Mesangial cell (primary cell): ENCODE measurements at places on chromosomes 16 and 17. TPM values are rescaled to one million over a fixed set of nuclear protein-coding genes. Genes with fewer than 3 reads are reported as not detected.

The LPO gene
- not detected in 2 replicates for total RNA-seq

The POLR2C gene
- total RNA-seq = 104 and 118 TPM in 2 replicates

The AIPL1 gene
- not detected in 2 replicates for total RNA-seq

The TAC4 gene
- not detected in 2 replicates for total RNA-seq

The NPIPB6 gene
- 0.49 TPM in 1 of 2 replicates, not detected in the other for total RNA-seq
